Effector memory CD8-positive, alpha-beta T cell (primary cell): ENCODE measurements at places on chromosomes 6 and 20.

DNA sequence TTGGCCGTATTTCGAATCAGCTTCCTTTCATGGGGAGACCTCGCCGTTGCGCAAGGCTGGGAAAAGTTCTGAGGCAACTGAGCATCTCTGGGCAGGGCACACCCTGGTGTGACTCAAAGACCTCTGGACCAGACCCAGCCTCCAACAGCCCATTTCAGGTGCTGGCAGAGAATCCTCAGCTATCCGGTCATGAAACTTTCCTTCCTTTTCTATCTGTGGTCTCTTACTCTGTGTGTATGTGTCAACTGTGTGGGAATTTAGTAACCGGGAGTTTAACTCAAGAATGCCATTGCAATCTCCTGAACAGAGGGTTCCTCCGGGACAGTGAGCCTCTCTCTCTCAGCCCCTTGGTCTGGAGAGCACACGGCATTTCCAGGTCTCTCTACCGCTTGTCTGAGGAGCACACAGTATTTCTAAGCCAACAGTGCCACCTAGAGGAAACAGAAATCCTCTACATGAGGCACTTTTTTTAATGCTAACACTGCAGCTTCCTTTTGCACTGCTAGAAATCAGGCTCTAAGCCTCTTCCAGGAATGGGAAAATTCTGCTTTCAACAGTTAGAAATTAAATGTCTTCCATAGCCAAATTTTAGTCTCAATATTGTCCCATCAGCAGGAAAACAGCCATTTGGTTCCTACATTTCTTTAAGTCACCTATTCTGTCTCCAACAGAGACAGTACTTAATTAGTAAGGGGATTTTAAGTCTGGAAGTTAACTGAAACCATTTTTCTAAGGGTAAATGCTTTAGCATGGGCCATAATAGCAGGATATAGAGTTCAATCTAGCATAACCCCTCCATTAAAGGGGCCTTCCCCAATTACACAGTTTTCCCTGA is 32.7 kb downstream of the PLN start:
- peak; percentile 44 for DNase-seq

DNA sequence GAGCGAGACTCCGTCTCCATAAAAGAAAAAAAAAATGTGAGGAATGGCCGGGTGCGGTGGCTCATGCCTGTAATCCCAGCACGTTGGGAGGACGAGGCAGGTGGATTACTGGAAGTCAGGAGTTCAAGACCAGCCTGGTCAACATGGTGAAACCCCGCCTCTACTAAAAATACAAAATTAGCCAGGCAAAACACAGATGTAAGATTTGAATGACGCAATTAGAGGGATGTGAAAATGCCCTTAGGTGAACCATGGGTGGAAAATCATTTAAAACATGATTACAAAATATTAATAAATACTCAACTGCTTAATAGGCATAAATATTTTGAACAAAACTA is 20.9 kb downstream of the COL9A3 start:
- no peak for DNase-seq

GRCh38 chr6:109008537-109009235 is 86.0 kb downstream of the SESN1 start:
- peak; percentile 35 for DNase-seq

- DNase-seq = no peak
Measured at GRCh38 chr6:44203955-44204354, 12.8 kb upstream of the MYMX start.

GRCh38 chr6:144443157-144443556 is 158.0 kb downstream of the UTRN start:
- DNase-seq = no peak

GRCh38 chr6:33279971-33280511 is 3.1 kb downstream of the B3GALT4 start:
- DNase-seq = no peak

- DNase-seq = no peak
Measured at GRCh38 chr20:33411711-33412483, 10.6 kb upstream of the CDK5RAP1 start.

DNA sequence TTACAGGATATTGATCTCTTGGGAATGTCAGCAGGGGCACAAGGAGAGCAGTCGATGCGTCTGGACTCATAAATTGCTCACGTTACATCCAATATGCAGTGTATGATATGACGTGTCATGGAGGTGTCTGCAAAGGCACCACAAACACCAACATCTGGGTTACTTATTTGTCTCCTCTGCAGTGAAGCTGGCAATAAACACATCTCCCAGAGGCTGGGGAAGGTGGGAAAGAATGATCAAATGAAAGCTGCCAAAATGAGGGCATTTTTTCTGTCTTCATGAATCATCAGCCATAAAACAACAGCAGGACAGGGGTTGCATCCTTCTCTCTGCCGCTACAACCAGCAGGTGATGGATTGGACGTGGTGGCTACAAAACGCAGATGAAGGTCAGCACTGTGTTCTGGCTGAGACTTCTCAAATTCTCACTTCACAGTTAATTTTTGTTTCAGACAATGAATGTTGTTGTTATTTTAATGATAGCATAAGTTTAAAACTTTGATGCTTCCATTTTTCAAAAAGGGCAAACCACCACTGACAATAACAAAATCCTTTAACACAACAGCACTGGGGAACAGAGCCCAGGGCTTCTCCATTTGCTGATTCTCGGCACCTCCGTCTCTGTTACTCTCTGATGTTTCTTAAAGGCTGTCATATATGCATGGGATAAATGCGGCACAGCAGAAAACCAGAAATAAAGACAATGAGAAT is 47.5 kb downstream of the ERMARD start:
- DNase-seq = no peak

- DNase-seq = no peak
Measured at GRCh38 chr6:169994739-169995138, 243.3 kb downstream of the ERMARD start.

- peak; percentile 70 for DNase-seq
Measured at GRCh38 chr6:34671801-34672656, 24.5 kb downstream of the ILRUN start.

GRCh38 chr6:138507977-138508675 is 8.8 kb upstream of the NHSL1 start:
- DNase-seq = no peak

DNA sequence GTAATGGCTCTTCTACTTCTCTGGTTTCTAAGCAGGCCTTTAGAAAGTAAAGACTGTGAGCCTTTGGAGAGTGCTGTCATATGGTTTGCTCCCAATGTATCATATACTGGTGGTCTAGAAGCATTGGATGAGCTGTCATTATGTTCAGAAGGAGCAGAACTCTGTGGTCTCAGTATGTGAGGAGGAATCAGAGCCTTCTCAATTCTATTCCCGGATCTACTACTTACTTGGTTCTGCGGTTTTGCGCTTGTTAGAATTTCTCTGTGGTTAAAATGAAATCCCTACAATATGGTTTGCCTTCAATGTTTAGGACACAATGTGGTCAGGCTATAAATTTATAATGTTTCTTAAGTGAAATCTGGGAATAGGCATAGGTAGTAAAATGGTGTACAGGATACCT is 64.6 kb downstream of the RWDD2A start:
- DNase-seq = no peak

DNA sequence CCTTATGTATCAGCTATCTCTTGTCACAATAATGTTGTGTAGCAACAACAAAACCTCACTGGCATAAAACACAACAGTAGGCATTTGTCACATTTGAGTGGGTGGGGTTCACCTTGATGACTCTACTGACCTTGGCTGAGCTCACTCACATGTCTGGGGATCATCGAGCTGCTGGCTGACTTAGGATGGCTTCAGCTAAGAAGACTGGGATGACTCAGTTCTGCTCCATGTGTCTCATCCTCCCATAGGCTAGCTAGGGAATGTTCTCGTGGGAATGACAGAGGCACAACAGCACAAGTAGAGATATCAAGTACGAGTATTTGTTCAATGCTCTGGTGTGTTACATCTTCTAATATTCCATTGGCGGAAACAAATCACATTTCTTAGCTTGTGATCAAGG is 167.9 kb downstream of the PLCB1 start:
- no peak for DNase-seq

- no peak for DNase-seq
Measured at GRCh38 chr20:63782521-63782971, 43.0 kb downstream of the SLC2A4RG start.

GRCh38 chr6:4113649-4114048 is 21.7 kb downstream of the ECI2 start:
- no peak for DNase-seq

DNA sequence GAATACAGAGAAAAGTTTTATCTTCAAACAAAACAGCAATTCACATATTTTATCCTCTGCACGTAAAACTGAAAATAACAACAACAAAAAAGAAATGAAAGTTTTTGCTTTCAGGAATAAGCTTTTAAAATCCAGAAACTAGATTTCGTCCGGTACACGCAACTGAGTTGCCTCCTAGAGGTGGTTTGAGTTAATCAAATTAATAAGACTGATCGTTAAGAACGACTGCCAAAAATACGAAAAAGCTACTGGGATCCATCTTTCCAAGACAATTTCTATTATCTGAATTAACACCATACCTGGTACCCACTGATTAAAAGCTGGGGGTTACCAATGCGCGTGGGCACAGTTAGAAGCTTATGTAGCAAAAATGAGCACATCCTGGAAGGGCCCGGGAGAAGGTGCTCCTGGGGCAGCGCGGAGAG is 669 bp downstream of the PDCD2 start:
- DNase-seq = no peak

DNA sequence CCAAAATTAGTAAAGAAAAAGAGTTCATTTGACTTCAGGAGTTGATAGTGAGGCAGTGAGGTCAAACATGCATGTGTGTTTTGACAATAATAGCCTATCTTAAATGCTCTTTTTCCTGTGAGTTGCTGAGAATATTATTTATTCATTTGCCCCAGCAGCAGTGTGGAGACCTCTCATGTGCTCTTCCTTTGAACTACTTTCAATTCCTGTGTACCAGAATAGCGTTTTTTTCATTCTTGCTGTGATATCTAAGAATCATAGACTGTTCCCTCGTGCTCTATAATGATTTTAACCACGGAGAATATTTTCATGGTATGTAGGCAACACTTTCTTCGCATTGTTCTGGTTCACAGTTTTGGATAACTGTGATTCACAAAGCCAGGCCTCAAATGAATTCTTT is 5.2 kb downstream of the CDYL start:
- DNase-seq = no peak

- DNase-seq = no peak
Measured at GRCh38 chr20:45413479-45413878, 2.5 kb upstream of the PIGT start.

DNA sequence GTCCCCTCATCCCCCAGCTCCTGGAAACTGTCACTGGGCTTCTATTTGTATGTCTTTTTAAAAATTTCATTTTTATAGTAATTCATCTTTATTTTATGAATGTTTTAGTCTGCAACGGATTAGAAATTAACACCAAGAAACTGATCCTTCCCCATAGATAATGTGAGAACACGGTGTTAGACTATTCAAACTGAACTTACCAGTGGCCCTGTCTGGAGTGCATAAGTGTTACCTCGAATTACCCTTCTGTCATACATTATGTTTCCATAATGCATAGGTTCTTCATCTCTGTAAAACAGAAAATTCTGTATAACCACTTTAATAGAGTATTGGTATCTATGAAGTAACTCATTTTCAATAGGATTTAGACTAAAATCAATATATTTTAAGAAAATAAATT is 6.4 kb downstream of the RSPH3 start:
- no peak for DNase-seq

DNA sequence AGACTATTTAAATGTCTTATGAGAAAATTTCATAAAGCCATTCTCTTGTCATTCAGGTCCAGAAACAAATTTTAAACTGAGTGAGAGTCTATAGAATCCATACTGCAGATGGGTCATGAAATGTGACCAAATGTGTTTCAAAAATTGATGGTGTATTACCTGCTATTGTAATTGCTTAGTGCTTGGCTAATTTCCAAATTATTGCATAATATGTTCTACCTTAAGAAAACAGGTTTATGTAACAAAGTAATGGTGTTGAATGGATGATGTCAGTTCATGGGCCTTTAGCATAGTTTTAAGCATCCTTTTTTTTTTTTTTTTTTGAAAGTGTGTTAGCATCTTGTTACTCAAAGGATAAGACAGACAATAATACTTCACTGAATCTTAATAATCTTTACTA is 5.0 kb downstream of the MARCKS start:
- no peak for DNase-seq

- DNase-seq = no peak
Measured at GRCh38 chr6:156413154-156413553, 364.0 kb upstream of the ARID1B start.

- DNase-seq = no peak
Measured at GRCh38 chr6:119314885-119315272, 34.7 kb downstream of the MAN1A1 start.

- DNase-seq = no peak
Measured at GRCh38 chr20:11229772-11230171, 556.0 kb upstream of the JAG1 start.

DNA sequence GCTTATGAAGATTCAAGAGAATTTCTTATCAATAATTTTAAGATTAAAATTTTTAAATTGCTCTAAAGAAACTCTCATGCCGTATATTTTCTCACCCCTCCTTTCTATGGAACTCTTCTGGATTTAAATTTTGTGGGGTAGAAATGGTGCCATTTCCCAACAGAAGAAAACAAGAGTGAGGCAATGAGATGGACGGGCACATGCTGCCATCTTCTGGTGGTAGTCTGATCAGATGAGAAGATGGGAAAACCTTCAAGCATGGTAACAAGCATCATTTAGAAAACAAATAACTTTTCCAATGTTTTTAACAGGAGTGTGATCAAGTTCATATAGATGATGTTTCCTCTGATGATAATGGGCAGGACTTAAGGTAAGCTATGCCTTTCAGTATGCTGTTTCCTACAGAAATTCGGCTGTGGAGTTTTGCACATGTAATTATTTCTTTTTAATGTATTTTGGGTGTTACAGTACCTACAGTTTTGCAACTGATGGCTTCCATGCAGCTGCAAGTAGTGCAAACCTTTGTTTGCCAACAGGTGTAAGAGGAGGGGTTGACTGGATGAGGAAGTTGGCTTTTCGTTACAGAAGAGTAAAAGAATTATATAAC is 271.4 kb downstream of the EYA4 start:
- peak; percentile 4 for DNase-seq

DNA sequence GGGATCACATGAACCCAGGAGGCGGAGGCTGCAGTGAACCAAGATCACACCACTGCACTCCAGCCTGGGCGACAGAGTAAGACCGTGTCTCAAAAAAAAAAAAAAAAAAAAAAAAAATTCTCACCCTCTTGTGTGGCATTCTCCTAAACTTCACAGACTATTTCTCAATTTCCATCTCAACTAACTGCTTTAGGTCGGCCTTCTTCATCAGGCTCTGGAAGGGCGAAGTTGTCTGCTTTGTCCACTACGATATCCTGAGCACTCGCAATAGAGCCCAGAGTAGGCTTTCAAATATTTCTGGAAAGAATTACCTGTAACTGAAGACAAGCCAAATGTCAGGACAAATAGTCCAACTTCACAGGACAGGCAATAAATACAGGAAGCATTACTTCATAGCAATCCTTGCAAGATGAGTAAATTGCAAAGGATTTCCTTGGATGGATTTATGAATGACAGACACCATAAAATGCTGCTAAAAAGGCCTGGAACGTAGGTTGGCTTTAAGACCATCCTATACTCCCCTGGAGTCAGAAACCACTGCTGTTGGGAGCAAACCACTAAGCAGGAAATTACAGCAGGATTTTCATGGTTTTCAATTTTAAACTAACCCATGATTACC is 116.3 kb upstream of the SLC2A12 start:
- no peak for DNase-seq
